Heart left ventricle (tissue), 16 donors: ENCODE measurements at places on chromosomes 3 and 15. TPM values are rescaled to one million over a fixed set of nuclear protein-coding genes. Genes with fewer than 3 reads are reported as not detected.

GRCh38 chr15:74209560-74209958 lies 7.0 kb upstream of the STRA6 start:
- H3K27me3 ChIP-seq = no peaks in the 10 kb centered on the region
- no peak for DNase-seq
- H3K27ac ChIP-seq = no peak overlapping the region
- no peaks in the 10 kb centered on the region for H3K4me1 ChIP-seq

DNA sequence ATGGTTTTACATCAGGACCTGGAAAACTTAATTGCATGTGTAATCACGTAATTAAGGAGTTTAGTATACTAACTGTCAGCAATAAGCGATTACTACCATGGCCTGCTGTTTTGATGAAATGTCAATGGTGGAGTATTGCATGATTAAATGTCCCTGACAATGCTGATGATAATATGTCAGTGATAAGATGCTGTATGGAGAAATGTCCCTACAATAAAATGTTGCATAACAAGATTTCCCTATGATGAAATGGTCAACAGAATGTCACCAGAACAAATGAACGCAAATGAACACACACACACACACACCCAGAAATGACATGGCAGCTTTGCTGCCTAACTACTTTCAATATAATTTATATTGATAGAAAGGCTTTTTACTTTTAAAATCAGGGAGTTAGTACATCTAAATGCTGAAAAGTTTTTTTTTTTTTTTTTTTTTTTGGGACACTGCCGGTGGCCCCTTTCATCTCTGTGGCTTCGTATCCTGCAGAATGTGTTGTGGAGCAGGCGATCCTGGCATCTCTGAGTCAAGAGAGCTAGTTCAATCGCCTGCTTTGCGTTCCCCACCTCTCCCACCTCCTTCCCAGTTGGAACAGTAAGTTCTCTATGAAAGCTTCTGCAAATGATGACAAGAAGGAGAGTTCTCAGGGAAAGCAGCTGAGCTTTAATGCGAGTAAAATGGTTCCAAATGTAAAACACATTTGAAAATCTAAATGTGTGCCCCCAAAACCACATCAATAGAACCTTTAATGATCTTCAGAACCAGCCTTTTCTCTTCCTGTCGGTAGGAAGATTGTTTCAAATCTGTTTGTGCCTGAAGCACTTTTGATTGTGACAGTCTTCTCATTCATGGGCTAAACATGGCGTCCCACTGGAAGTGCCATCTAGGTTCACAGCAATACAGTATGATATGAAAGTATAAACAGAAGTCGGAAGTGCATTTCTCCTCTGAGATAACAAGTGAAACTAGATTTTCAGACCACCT lies 170.1 kb upstream of the GBE1 start:
- H3K4me3 ChIP-seq = no peak overlapping the region
- H3K4me1 ChIP-seq = no peaks in the 10 kb centered on the region
- no peaks in the 10 kb centered on the region for H3K36me3 ChIP-seq
- DNase-seq = no peak

TOMM70 gene
- 64.5 TPM for total RNA-seq

DNA sequence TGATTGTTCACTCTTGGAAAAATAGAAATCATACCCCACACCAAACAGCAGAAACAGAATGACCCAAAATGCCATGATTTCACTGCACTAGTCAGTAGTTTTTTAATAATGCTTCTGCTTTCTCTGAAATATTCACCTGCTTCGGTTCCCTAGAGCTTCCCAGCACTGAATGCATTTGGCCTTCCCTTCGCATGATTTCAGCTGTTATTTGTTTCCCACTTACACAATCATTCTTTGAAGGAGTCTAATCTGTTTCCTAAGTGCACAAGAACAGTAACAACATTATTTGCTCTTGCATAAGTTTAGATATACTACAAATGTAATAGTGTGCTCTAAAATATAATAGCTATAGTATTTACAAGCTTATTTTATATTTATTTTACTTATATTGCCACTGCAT lies 178.7 kb downstream of the STAC start:
- H3K27me3 ChIP-seq = peaks cover 4% of the 10 kb centered on the region
- DNase-seq = no peak
- no peak overlapping the region for H3K27ac ChIP-seq
- no peak overlapping the region for H3K4me3 ChIP-seq
- no peaks in the 10 kb centered on the region for H3K4me1 ChIP-seq
- no peaks in the 10 kb centered on the region for H3K36me3 ChIP-seq

- peaks cover 23% of the 10 kb centered on the region for H3K36me3 ChIP-seq
- peak overlapping the region; percentile 88 for H3K27ac ChIP-seq
- no peaks in the 10 kb centered on the region for H3K27me3 ChIP-seq
- no peak overlapping the region for H3K4me3 ChIP-seq
- H3K4me1 ChIP-seq = peaks cover 96% of the 10 kb centered on the region
- peak; percentile 95 for DNase-seq
Observed at GRCh38 chr3:46935168-46935858, 41.2 kb downstream of the CCDC12 start.

TRH gene
- not detected for total RNA-seq

DNA sequence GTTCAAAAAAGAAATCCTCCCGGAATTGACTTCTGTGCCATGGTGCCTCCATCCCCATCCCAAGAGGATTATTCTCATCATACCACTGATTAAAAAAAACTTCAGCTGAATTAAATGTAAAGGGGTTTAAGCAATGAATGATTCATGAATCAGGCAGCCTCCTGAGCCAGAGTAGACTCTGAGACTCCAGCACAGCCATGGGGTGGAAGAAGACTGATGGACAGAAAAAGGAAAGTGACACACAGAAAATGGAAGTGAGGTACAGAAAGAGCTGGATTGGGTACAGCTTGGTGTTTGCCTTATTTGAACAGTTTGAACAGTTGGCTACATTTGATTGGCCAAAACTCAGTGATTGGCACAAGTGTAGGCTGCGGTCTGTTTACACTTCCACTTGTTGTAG lies 224.8 kb upstream of the ATP10A start:
- no peaks in the 10 kb centered on the region for H3K36me3 ChIP-seq
- H3K27ac ChIP-seq = no peak overlapping the region
- peaks cover 6% of the 10 kb centered on the region for H3K4me1 ChIP-seq

COL6A5 gene
- total RNA-seq = not detected

SNURF gene
- 32.9 TPM for total RNA-seq

- peaks cover 22% of the 10 kb centered on the region for H3K36me3 ChIP-seq
- H3K4me1 ChIP-seq = peaks cover 11% of the 10 kb centered on the region
- H3K27ac ChIP-seq = no peak overlapping the region
- no peak overlapping the region for H3K4me3 ChIP-seq
Observed at GRCh38 chr15:40782609-40783227, 12.9 kb downstream of the C15orf62 start.

PIGBOS1 gene
- total RNA-seq = 7.7 TPM

DNA sequence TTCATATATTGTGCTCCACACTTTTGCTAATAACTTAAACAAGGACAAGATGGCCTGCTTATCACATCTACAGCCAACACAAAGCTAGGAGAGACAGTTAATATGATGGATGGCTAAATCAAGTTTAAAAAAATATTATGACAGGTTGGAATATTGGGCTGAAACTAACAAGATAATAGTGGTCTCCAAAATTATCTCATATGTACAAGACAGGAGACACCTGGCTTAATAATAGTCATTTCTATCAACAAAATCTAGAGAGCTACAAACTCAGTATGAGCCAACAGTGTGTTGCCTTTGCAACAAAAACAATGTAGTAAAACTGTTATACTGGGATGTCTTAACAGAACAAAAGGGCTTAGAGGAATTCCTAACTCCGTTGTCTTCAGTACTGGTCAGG lies 317.1 kb upstream of the COL8A1 start:
- no peaks in the 10 kb centered on the region for H3K27me3 ChIP-seq
- no peaks in the 10 kb centered on the region for H3K36me3 ChIP-seq
- no peaks in the 10 kb centered on the region for H3K4me1 ChIP-seq

DNA sequence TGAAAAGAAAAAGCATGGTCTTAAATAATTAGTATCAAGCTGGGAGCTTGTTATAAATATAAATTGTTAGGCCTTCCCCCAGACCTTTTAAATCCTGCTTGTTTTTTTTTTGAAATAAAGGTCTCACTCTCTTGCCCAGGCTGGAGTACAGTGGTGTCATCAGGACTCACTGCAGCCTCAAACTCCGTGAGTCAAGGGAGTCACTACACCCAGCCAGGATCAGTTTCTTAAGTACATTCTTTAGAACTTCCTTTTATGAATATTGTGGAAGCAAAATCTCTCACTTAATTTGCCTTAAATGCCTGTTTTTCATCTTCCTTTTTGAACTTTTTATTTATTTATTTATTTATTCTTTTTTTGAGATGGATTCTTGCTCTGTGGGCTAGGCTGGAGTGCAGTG lies 20.8 kb upstream of the DENND4A start:
- H3K36me3 ChIP-seq = no peaks in the 10 kb centered on the region
- H3K4me1 ChIP-seq = no peaks in the 10 kb centered on the region
- no peak overlapping the region for H3K4me3 ChIP-seq
- H3K27ac ChIP-seq = no peak overlapping the region
